Activated T-cell treated with anti-CD3 and anti-CD28 coated beads for 48 hours (primary cell): ENCODE measurements at places on chromosomes 5 and 9.

GRCh38 chr5:134992148-134992547, 24.4 kb downstream of the CATSPER3 start:
- DNase-seq: no peak

DNA sequence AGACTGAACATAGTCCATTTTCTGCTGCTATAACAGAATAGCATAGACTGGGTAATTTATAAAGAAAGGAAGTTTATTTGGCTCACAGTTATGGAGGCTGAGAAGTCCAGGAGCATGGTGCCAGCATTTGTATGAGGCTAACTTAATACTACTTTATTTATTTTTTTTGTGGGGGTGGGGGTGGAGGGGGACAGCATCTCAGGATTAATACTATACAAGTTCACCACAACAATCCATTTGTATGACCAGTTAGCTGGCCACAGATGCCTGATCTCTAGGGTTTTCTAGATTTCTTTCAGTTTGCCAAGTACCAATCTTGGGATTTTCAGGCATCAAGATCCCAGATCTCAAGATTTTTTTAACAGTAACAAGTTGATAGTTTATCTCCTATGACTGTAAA, 20.3 kb downstream of the ANGPTL2 start:
- no peak for DNase-seq

GRCh38 chr9:127805620-127806019, 2.9 kb downstream of the FPGS start:
- peak; percentile 42 for DNase-seq

GRCh38 chr5:68193481-68194036, 22.0 kb upstream of the PIK3R1 start:
- DNase-seq: no peak

DNA sequence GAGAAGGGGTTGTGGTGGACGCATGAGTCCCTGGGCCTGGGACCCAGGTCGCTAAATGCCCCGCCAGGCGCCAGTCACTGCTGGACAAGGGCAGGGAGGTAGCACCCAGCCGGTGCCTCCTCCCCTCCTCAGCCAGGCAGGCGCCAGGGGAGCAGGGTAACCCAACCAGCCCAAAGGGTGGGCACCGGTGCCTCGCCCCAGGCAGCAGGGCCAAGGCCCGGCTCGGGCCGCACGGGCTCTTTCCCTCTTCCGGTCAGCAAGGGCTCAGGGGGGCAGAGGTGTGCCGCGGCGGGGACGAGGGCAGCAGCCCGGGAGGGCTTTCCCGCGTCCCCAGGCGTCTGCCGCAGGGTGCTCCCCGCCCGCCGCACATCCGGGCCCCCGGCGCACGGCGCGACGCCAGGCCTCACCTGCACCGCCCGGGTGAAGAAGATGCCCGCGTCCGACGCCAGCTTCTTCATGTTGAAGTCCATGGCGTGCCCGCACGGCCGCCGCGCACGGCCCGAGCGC, 393 bp downstream of the SH3GLB2 start:
- DNase-seq: no peak

DNA sequence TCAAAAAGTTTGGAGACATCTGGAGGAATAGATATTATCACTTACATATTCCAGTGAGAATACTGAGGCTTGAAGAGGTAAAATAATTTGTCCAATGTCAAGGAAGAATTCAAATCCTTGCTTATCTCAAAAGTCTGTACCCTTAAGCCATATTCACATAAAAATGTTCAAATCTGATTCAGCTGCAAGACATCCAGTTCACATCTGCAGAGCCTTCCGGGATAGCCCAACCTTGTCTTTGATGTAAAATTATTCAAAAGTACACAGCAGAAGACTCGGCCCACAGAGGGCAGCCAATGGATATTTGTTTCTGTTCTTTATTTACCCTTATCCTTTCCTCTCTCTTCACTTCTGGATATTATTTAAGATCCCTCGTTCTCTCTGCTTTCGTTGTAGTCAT, 1183.8 kb upstream of the WWC1 start:
- no peak for DNase-seq

DNA sequence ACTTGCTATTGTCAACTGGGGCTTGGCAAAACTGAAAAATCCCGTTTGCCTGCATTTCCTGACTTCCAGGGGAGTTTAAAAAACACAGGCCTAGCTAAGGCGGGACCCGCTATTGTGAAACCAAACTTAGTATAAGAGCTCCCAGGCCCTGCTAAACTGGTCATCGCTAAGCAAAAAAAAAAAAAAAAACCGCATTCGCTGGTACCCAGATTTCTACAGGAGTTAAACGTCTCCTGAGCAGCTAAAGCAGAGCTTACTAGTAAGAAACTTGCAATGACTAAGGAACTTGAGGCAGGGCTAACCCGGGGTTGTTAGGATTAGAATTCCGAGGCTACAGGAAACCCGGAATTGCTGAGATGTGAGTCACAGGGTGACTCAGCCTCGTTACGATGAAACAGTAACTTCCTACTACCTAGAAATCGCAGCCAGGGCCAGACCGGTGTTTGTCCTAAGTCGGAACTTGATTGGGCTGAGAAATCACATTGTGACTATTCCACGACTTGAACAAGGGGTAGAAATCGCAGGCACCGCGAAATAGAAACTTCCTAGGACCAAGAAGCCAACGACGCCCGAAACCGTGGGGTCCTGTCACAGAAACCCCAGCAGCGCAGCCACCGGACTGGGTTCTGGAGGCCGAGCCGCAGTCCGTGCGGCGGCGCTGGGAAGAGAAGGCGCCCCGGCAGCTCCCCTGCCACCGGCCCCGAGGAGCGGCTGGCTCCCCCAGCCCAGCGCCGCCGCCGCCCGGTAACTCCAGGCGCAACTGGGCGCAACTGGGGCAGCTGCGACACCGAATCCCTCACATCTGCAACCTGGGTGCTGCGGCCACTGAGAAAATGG, 89.4 kb downstream of the ANXA2R start:
- DNase-seq: peak; percentile 59

- DNase-seq: no peak
Observed at GRCh38 chr5:31107091-31107518, 86.4 kb upstream of the CDH6 start.

- no peak for DNase-seq
Observed at GRCh38 chr5:59816654-59817300, 76.7 kb downstream of the PDE4D start.

- no peak for DNase-seq
Observed at GRCh38 chr9:86639899-86640379, 285.7 kb upstream of the TUT7 start.

- DNase-seq: no peak
Observed at GRCh38 chr9:101579711-101580545, 14.8 kb downstream of the PPP3R2 start.

- DNase-seq: no peak
Observed at GRCh38 chr5:126477294-126478117, 54.3 kb downstream of the GRAMD2B start.

- DNase-seq: no peak
Observed at GRCh38 chr9:75083188-75083970, 4.6 kb downstream of the NMRK1 start.

DNA sequence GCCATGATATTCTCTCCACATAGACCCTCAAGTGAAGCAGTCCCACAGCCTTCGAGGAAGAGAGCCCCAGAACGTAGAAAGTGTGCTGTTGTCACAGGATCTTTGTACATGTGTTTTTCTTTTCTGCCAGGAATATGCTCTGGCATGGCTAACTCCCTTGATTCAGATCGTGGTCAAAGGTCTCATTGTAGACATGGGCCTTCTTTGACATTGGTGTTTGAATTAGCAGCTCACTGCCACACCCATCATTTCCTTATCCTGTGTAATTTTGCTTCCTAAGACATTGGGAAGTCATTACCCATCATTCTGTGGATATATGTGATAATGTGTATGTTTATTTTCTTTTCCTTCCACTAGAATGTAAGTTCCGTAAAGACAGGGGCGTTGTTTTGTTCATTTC, 25.5 kb downstream of the MTRR start:
- no peak for DNase-seq

DNA sequence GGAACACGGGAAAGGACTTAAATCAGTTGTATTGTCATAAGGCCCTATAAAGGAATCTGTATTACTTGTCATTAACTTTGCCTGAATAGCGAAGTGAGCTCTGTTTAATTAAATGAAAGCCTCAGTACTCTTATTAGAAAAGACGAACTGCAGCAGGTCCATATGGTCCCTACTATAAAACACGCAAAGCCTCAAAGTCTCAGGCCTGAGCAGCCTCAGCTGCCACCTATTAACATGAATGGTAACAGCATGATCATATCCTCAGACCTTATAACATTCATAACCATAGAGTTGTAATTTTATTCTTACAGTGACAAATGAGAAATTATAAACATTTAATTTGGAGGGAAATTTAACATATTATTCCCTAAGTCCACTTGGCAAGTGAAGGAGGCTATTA, 1113.7 kb upstream of the WWC1 start:
- no peak for DNase-seq

GRCh38 chr9:10048994-10049393, 563.8 kb downstream of the PTPRD start:
- DNase-seq: no peak

DNA sequence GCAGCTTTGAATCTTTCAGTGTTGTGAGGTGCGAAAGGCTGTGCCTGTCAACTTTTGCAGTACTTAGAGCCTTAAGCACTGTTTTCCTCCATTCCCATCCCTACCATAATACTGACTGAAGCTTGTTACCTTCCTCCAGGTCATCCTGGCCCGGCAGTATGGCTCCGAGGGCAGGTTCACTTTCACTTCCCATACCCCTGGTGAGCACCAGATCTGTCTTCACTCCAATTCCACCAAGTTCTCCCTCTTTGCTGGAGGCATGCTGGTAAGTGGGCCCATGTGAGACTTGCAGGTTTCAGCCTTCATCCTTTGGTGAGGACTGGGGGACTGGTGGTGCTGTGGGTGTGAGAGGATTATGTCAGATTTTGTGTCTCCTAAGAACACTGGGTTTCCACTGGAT, 1.5 kb downstream of the TMED9 start:
- no peak for DNase-seq

DNA sequence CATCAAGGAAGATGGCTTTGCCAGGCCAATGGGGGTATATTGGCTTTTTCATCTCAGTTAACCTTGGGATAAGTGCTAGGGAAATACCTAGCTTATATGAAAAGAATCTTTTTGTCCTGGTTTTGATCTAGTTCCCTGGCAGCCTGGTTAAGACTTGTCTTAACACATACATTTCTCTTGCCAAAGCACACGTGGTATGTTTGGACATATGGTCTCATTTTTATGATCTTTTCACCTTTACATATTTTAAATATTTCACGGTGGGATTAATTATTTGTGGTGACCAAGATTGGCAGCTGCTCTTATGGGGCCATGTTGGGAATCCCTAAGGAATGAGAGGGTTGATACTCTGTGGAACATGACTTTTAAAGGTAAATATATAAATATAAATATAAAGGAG, 312.5 kb downstream of the NPR3 start:
- no peak for DNase-seq

DNA sequence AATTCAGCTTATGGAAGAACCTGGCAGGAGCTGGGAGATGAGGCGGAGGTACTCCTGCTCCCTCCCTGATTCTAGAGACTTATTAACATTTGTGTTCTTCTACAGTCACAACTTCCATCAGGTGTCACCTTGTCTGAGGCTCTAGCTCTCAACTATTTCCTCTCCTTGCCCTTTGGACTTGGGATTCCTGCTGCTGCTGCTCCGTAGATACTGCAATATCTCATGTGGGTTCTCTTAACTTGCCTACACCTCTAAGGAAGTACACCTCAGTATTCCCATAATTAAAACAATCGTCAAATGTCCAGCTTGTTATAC, 21.2 kb downstream of the ANXA1 start:
- DNase-seq: no peak

DNA sequence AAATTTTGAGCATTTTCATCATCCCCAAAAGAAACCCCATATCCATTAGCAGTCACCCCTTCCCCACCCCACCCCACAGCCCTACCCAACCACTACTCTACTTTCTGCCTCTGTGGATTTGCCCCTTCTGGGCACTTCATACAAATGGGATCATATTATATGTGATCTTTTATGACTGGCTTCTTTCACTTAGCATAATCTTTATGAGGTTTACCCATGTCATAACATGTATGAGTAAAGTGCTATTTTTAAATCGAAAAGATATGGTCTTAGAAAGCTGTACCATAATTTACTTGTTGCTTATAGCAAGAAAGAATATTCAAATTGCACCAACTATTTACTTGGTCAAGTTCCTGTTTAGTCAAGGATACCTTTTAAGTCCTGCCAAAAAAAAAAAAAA, 12.7 kb downstream of the ELP1 start:
- DNase-seq: no peak

GRCh38 chr5:3268760-3269330, 326.8 kb upstream of the IRX1 start:
- DNase-seq: no peak

DNA sequence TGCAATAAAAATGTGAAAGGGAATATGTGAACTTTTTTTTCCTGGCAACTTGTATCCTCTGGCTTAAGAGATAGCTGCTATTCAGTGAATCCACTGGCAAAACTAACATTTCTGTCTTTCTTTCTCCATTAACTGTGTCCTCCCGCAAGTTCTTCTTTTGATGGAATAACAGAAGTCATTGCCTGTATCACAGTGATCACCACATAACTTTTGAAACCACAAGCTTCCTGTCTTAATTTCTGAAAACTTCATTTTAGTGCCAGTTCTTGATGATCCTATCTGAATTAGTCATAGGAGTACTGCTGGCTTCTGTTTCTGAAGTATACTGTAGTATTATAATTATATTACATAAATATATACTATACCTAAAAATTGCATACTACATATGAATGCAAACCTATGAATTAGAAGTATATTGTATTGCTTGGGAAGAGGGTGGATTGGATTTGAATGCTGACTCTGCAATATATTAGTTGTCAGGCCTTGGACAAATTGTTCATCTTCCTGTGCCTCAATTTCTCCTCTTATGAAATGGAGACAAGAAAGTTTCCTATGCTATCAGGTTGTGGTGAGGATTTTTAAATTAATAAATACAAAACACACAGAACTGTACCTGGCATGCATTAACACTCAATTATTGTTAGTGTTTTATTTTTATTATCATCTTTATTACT, 441.6 kb downstream of the CETN3 start:
- no peak for DNase-seq

- no peak for DNase-seq
Observed at GRCh38 chr5:149578896-149579295, 2.4 kb upstream of the ARHGEF37 start.

- no peak for DNase-seq
Observed at GRCh38 chr9:105413525-105413924, 34.3 kb upstream of the FSD1L start.

- no peak for DNase-seq
Observed at GRCh38 chr9:7580568-7580967, 219.0 kb downstream of the DMAC1 start.

- no peak for DNase-seq
Observed at GRCh38 chr5:169862391-169862811, 117.9 kb downstream of the INSYN2B start.

DNA sequence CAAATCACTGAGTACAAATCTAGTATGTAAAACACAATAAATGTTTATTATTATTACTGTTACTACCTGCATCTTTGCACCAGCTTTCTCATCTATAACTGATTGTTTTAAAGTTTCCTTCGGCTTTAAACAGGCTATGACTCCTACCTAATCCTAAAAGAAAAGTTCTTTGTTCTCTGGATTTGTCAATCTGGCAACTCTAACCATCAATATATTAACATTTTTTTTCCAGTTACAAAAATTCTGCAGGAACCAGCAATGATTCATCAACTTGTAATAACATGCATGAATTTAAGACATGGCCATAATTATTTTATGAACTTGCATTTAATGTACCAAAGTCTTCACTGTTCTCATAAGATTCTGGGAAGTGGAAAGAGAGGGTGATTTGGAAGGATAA, 228.5 kb downstream of the PIK3R1 start:
- DNase-seq: no peak
